ENCODE measurements at places on chromosomes 1 and 21. TPM values are rescaled to one million over a fixed set of nuclear protein-coding genes. Genes with fewer than 3 reads are reported as not detected.

DNA sequence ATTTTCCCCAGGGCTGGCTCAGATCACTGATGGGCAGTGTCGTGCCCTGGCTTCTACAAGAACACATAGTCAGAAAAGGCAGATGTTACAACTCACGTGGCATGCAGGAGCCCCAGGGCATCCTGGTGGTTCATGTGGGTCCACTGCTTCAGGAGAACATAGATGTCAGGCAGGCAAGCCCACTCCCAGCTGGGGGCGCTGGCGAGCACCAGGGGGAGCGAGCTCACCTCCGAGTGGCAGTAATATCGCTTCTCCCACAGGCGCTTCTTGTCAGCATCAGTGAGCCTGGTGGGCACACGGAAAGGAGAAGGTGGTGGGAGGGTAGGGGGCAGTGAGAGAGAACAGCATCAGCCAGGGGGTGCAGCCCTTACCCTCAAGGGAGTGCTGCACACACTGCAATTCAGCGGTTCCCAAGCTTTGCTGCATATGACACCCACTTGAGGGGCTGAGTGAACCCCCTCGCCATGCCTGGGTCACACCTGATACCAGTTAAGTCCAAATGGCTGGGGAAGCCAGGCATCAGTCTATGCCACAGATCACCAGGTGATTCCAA is 34.3 kb upstream of the PPP1R15B start:
- no peak for DNase-seq

GRCh38 chr1:84913555-84913892 is 20.5 kb upstream of the LPAR3 start:
- DNase-seq: no peak

GRCh38 chr1:50779801-50780200 is 180.3 kb downstream of the FAF1 start:
- no peak for DNase-seq

DNA sequence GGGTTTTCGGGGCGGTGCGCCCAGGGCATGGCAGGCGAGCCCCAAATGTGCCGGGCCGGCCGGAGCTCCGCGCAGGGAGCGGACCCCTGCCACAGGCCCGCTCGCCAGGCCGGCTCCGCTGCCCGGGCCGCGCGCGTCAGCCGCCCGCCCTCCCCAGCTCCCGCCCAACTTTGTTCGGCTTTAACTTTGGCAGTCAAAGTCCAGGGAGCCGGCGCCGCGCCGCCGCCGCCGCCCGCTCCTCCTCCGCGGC is 488 bp downstream of the SLC35D1 start:
- DNase-seq: peak; percentile 64

- no peak for DNase-seq
These were observed 122.8 kb upstream of the IPO9 start for GRCh38 chr1:201706109-201706508.

DNA sequence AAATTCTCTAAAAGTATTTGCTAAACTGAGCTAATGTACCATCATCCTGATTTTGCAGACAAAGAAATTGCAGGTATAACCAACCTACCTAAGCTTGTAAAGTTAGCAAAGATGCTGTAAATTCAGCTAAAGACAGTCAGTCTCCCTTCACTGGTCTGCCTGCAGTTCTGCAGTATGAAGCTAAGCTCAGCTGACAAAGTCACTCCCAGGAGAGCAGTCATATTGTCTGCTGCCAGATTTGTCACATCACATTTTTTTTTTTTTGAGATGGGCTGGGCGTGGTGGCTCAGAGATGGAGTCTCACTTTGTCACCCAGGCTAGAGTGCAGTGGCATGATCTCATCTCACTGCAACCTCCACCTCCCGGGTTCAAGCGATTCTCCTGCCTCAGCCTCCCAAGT is 8.9 kb upstream of the CMPK1 start:
- no peak for DNase-seq

DNA sequence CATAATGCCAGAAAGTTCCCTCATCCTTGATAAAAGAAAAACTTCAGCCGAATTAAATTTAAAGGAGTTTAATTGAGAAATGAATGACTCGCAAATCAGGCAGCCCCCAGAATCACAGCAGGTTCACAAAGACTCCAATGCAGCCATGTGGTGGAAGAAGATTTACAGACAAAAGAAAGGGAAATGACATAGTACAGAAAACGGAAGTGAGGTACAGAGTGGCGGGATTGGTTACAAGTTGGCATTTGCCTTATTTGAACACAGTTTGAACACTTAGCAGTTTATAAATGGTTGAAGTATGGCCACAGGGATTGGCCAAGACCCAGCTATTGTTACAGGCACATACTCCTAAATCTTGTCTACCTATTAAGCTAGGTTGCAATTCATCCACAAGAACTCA is 46.6 kb downstream of the HIVEP3 start:
- no peak for DNase-seq

GRCh38 chr1:86950712-86951419 is 36.4 kb downstream of the HS2ST1 start:
- DNase-seq: no peak

DNA sequence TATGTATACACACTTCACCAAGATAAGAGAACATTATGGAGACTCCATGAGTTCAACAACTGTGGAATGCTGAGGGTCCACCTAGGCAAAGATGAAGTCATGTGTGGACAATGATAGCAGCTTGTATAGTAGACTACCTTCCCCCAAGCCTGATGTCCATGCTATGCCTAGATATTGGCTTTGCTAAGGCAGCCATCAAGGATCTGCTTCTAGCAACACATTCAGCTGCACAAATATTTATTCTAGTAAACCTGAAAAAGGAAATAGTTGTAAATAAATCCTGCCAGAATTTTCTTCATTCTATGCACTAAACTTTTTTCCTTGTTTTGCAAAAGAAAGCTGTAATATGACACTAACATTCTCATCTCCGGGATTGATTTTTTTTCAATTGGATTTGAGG is 7.0 kb upstream of the LPAR3 start:
- no peak for DNase-seq

DNA sequence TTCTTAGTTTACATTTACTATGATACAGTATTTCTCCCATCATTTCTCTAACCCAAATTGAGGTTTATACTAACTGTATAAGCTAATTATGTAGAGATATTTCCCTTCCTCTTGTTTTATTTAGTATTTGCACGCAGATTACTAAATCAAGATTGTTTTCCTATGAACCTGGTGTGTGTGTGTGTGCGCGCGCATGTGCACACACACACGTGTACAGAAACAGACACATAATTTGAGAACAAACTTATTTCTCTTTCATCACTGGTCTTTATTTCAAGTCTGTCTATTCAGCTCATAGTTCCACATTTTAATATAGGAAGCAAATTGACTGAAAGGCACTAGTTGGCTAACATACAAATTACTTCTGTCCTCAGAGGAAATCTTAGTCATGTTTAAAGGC is 19.7 kb upstream of the COL24A1 start:
- DNase-seq: no peak

The FMO4 gene
- 5.1 TPM for total RNA-seq

The CYP4A22 gene
- total RNA-seq: 0.23 TPM

The CYP4A11 gene
- not detected for total RNA-seq

The GJA9 gene
- total RNA-seq: 0.42 TPM

The AGPAT3 gene
- total RNA-seq: 84.7 TPM

The SPATA21 gene
- total RNA-seq: not detected

Data from ureter (tissue), 1 donor.